Substantia nigra (tissue), 51 donors: ENCODE measurements at places on chromosomes 7 and 10.

GRCh38 chr10:31700181-31700611 is 228.4 kb downstream of the ARHGAP12 start:
- DNase-seq: no peak

- DNase-seq: no peak
Observed at GRCh38 chr7:116576350-116577319, 51.8 kb downstream of the CAV1 start.

DNA sequence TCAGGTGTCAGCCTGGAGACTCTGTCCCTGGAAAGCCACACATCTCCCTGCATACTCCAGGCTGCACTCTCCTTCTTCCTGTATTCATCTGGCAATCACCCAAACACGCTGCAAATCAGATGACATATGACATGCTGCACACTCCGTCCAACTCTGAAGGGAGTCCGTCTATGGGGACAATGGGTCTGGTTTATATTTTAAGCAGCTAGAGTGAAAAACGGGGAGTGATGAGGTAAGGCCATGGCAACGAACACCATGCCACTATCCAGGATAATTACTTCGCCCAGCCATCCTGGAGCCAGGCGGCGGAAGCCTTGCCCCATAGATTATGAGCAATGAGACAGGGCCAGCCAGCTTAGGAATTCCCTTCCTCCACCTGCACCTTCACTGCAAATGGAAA is 140.1 kb downstream of the PLXNA4 start:
- no peak for DNase-seq

DNA sequence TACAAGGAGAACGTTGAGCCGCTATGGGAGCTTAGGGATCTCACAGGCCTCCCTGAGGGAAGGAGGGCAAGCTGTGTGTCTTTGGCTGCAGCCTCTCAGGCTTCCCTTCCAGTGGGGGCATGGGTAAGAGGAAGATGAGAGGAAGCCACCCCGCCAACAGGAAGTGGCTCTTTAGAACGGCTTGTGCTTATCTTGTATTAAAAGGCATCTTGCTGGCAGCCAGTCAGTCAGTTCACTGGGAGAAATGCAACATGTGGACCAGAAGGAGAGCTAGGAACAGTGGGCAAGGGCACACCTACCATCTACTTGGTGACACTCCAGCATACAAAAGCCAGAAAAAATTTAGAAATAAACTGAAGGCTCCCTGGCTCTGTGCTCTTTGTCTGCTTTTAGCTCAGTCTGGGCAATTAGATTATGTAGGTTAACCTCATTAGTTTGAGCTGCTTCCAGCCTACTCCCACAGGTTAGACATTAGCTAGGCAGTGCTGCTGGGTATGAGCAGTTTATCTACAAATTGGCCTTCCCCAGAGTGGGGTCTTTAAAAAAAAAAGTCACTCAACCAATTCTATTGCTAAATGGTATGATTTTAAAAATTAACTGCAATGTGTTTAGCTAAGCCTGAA is 595.9 kb downstream of the KCNMA1 start:
- DNase-seq: no peak

DNA sequence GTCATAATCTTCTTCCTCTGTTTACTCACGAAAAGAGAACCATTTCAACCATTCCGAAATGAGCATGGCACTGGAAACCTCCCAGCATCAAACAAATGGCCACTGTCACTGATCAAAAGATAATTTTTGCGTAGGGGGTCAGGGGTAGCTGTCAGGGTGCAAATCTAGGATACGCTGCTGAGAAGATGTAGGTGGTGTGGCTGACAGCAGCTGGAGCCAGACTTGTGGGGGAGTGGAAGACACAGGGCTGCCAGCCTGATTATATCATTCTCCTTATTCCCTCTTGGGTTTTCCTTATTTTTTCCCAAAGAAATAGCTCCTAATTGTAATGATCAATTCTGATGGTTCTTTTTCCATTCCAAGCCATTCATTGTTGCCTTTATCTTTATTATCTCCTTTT is 266.1 kb downstream of the SORCS1 start:
- DNase-seq: no peak

DNA sequence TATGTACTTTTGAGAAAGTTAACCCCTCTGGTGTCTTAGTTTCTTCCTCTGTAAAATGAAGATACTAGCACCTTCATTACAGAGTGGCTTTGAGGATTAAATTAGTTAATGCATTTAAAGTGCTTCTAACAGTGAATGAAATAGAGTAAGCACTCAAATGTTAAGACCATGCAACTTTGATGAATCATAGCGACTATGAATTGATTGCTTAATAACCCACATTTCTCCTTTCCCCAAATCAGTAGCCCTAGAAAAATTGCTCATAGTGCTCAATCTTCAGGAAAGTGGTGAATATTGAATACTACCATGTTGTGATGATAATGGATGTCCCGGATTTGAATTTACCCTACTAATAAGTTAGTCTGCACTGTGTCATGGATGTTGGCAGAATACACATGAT is 48.1 kb downstream of the CD36 start:
- DNase-seq: no peak

DNA sequence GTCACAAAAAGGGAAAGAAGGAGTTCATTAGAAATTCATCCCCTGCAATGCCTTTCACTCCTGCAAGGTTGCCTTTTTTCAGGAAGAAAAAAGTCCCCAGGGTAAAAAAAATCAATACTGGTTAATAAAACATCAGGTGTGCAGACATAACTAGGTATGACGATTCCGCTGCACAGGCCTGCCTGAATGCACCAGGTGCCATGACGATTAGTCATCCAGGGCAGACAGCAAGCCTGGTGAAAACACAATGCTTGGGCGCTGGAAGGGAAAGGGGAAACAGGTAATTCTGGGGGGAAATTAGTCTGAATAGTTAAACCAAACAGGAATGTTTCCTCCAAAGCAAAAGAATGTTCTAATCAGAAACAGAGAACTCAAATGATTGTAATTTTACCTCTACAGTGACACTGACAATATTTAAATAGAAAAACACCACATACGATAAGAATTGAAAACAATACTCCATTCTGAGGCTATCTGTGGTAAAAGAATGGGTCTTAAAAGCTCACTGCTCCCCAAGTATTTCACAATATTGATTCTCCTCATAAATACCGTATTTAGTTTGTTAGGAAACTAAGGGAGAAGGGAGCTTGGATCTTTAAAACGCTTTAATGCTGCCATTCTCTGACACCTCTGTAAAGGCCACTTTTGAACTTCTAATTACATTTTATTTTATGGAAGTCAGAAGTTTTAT is 45.2 kb downstream of the VPS41 start:
- DNase-seq: no peak

DNA sequence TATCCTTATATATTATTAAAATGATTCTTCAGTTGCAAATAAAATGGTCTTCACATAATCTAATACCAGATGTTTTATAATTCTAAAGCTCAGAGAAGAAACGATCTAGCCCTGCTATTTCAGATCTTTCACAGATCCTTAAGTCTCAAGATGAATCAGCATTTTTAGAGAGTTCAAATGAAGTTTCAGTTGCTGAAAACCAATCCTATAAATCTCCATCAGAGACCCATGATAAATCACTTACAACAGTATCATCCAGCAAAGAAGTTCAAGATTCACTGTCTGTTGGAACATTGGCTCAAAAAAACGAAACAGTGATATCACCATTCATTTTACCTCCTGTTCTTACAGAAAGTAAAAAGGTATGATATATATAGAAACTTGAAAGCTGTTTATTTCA is 137.0 kb downstream of the CCDC7 start:
- no peak for DNase-seq

DNA sequence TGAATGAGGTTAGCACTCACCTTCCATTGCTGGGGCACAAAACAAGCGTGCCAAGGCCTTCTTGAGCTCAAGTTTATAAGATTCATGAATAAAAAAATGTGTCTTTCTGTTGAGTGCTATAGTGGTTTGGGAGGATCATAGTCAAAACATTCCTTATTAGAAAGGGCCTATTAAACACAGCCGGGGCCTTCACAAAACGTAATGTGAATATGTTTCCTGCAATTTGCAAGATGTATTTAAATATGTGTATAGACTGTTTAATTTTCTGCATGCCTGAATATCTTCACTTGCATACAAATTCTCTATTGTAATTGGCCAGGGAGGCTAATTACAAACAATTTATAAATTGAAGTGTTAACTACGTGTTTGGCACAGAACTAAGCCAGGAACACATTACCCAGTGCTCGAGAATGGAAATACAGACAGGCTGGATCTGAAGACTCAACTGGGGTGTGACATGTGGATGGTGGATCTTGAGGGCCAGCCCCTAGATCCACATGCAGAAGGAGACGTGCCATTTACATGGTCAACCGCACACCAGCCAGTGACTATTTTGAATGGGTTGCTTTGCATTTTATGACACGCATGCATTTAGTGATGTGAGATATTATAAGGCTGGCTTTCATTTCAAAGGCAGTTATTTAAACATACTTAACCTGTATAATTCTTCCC is 31.3 kb downstream of the LYZL2 start:
- DNase-seq: no peak

DNA sequence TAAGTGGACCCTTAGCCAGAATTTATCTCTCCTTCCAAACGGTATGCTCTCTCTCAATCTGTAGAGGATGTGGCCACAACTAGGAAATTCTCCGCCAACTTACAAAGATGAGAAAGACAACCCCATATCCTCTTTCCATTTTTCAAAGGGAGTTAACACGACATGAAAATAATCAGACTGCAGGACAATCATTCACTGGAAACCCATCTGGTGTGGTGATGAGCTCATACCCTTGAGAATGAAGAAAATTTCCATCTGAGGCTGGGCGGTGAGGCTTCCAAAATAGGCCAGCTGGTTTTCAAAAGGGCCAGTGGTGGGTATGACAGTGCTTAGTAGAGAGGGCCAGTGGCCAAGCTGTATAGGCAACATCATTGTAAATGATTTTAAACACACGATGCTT is 369.6 kb downstream of the FRMD4A start:
- DNase-seq: no peak

DNA sequence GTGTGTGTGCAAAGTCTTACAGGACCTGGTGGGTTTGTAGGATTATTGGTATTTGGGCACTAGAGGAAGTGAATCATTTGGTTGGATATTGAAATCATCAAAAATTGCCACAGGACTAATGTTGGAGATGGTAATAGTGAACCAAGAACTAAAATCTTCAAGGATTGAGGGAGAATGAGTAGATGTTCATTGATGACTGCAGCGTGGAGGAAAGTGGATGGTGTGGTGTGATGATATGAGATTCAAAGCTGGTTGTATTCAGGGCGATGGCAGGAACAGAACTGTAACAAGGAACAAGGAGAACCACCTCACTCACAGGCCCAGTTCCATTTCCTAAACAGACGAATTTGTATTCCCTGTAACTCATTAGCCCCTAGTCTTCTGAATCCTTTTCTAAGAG is 90.3 kb downstream of the TRIM24 start:
- DNase-seq: no peak

DNA sequence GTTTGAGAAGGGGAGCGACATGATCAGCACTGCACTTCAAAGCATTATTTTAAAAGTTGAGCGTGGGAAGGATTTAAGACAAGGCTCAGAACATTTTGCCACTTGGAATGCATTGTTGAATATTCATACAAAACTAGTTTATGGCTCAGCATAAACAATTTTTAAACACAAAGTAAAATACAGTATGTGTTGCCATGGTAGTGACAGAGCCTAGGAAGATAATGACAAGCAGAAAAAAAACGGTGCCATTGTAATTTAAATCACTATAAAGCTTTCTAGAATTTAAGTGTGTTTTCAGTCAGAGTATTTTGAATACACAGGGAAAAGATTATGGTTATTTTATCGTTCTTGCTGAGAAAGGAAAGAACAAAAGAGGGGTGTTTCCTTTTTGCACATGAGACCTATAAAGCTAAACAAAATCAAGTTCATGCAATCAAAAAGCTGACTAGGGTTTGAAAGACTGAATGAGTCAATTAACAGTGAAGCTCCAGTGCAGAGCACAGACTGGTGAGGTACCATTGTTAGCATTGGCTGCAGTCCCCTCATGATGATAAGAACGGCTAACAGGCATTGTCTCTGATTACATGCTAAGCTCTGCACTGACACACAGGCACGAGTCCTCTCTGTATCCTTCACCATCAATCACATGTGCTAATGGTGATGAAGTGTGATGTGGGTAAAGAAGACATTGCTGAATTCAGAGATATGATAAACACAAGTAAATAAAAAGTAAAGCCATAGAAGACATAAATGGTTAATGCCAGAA is 181.9 kb upstream of the VSTM2A start:
- DNase-seq: no peak

GRCh38 chr7:43201912-43202311 is 89.5 kb downstream of the HECW1 start:
- DNase-seq: no peak

GRCh38 chr10:19638182-19638895 is 177.9 kb upstream of the PLXDC2 start:
- peak; percentile 13 for DNase-seq

DNA sequence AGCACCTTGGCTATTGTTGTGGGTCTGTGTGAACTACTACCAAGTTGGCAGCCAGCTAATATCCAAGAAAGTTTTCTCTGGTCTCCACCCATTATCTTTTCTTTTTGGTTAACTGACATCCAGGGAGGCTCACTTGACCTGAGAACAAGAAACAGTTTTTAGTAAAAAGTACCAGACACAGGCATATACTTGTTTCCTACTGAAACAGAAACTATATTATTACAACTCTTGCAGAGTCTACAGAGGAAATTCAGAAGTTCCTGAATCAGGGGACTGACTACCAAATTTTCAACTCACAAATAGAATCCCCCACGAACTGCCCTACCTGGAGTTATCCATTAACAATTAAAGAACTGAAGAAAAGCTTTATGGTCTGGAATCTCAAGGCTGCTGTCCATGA is 168.9 kb downstream of the KCND2 start:
- DNase-seq: no peak

DNA sequence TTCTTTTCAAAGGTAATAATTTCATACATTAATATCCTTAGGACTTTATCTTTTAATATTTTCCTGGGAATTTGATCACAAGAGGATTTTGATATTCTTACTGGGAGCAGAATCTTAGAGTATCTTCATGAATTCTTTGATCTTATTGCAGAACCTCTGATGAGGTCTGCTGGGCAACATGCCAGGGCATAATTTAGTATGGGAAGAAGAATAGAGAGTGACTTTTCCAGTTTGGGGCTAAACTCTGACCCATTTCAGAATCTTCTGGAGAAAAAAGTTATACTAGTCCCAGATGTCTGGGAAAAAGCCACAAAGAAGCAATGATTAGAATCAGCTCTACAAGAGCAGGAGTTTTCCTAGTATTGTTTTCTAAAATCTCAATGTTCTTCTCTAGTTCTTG is 28.0 kb upstream of the RSU1 start:
- DNase-seq: no peak

- DNase-seq: no peak
Observed at GRCh38 chr7:22377703-22378102, 20.7 kb upstream of the RAPGEF5 start.

DNA sequence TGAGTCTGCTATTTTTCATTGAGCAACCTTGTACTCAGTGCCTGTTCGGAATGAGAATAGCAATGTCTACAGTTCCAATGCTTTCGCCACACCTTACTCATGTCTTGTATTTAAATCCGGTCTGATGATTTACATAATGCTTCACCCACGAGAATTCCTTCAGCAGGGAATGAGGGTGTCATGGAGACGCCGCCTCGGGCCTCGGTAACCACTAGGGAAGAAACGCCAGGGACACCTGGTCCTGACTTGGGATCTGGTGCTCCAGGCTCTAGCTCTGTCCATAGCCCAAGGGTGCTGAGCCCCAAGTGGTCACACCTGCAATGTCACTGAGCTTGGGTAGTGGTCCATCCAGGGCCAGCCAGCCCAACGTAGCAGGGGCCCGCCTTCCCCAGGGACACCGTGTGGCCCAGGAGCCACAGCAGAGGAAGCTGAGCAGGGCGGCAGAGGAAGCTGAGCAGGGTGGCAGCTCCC is 37.4 kb downstream of the PRKAG2 start:
- no peak for DNase-seq

GRCh38 chr7:50793120-50793946 is 10.6 kb upstream of the GRB10 start:
- DNase-seq: no peak
